NCI-H526 treated with DMSO at 0.1 percent for 48 hours (cell line): ENCODE measurements at places on chromosomes 5 and 9.

- DNase-seq: no peak
These were observed 20.8 kb downstream of the TMEM245 start for GRCh38 chr9:109098960-109099308.

GRCh38 chr9:100229561-100229960 lies 123.2 kb downstream of the TEX10 start:
- no peak for DNase-seq

- no peak for DNase-seq
These were observed 268.7 kb downstream of the IRX2 start for GRCh38 chr5:2482778-2483177.

DNA sequence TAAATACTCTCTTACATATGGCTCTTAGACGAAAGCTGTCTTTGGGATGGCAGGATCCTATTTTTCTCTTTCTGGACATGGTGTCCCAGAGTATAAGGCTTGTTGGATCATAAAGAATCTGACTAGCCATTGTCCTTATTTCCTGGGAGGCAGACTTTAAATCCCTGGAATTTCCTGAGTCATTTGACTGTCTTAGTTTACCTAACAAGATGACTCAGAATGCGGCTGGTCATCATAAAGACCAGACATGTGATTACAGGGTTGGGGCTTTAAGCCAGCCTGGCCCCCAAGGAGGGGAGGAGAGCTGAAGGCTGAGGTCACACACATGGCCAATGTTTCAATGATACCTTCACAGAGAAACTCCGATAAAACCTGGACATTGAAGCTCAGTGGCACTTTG lies 37.2 kb downstream of the FAM240B start:
- DNase-seq: no peak

GRCh38 chr5:24899180-24899579 lies 254.4 kb upstream of the CDH10 start:
- DNase-seq: no peak

GRCh38 chr9:116260531-116260930 lies 106.9 kb downstream of the PAPPA start:
- no peak for DNase-seq

DNA sequence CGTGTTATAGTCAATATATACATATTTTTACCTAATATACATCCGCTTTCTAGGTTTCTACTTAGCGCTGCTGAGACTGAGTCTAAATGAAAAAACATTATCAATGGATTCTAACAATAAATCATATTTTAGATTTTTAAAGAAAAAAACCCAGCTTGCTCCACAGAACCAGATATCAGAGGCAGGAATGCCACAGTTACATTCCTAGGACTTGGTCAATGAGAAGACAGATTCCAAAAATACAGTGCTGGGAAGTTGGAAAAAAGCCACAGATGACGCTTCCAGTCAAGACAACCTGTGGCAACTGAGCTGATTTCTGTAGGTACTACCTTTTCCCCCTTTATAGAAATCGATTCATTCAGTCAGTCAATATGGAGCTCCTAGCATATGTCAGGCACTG lies 577 bp upstream of the CCDC112 start:
- DNase-seq: no peak

GRCh38 chr5:39116344-39117170 lies 42.4 kb upstream of the RICTOR start:
- no peak for DNase-seq
